Stimulated activated CD8-positive, alpha-beta memory T cell treated with anti-CD3 and anti-CD28 coated beads, Interleukin-2, amount 100 ng/mL, for 48 hours (primary cell): ENCODE measurements at places on chromosomes 3 and 15.

GRCh38 chr3:50147447-50147846 is 7.7 kb upstream of the SEMA3F start:
- DNase-seq, result no peak

DNA sequence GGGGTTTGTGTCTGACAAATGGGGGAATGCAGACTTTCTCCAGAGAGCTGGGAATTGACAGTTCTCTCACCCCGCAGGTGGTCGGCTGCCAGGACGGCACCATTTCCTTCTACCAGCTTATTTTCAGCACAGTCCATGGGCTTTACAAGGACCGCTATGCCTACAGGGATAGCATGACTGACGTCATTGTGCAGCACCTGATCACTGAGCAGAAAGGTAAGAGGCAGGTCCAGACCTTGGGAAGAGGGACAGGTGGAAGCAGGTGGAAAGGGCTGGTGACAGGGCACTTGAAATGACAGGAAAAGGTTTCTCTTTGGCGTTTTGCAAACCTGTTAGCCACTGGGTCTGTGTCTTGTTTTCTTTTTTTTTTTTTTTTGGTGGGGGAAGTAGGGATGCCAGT is 36.6 kb downstream of the IFT122 start:
- DNase-seq, result no peak

DNA sequence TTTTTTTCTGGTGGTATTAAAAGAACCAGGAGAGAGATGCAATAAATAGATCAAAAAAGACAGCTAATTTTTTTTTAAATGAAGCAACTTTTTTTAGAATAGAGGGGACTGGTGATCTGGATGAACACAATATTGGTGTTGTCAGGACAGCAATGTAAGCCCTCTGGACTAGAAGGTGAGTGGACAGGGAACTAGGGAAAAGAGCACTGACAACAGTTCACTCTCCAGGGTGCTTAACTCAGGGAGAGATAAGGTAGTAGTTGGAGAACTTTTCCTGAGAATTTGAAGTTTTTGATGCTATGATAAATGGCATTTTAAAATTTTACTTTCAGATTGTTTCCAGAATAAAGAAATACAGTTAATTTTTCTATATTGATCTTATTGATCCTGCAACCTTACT is 158.3 kb upstream of the STAC start:
- no peak for DNase-seq

DNA sequence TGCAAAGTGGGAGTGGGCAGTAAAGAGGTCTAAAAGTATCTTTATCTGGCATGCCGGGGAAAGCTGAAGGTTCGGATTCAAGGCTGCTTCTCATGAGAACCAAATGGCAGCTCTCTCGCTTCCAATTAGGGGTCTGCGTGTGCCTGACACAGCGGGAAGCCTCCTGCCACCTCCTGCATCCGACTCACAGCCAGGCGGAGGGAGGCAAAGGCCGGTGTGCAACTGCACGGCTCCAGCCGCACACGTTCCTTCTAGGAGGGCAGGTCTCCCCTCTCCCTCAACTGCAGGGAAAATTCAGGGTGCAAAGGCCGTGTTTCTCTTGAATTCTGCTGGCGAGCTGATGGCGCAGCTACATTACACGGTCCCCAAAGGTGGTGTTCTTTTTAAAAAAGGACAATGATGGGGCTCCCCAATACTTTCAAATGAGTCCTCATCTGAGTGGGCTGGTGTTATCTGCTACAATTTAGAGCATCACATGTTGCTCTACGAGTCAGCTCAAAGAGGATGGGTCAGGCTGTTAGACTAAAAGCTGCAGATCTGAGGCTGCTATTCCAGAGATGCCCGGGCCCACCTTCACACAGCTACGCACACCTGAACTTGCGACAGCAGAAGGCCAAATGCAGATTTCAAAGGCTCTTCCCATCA is 226.6 kb downstream of the ADAMTS17 start:
- no peak for DNase-seq

GRCh38 chr15:100393008-100393407 is 51.2 kb upstream of the ADAMTS17 start:
- no peak for DNase-seq

- DNase-seq, result no peak
Observed at GRCh38 chr3:187465503-187465902, 97.3 kb downstream of the RTP4 start.

GRCh38 chr3:187997490-187997889 is 156.5 kb upstream of the LPP start:
- DNase-seq, result no peak

- DNase-seq, result no peak
Observed at GRCh38 chr3:52240059-52240885, 1.3 kb upstream of the TWF2 start.

- no peak for DNase-seq
Observed at GRCh38 chr3:98434412-98434811, 28.6 kb upstream of the OR5K1 start.

- no peak for DNase-seq
Observed at GRCh38 chr3:27714146-27714526, 8.0 kb downstream of the EOMES start.

- DNase-seq, result no peak
Observed at GRCh38 chr15:38691965-38692788, 127.6 kb upstream of the RASGRP1 start.

DNA sequence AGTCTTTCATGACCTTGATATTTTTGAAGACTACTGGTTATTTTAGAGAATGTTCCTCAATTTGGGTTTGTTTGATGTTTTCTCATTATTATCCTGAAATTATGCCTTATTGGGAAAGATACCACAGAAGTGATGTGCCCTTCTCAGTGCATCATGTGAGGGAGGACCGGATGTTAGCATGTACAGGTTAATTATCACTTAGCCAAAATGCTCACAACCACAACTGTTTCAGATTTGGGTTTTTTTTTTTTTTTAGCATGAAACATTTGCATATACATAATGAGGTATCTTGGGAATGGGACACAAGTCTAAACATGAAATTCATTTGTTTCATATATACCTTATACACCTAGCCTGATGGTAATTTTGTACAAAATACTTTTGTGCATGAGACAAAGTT is 59.8 kb downstream of the PIK3R4 start:
- DNase-seq, result no peak

- DNase-seq, result peak; percentile 30
Observed at GRCh38 chr3:106534206-106534605, 665.4 kb upstream of the CBLB start.

GRCh38 chr3:48532271-48532976 is 24.2 kb downstream of the PFKFB4 start:
- no peak for DNase-seq

DNA sequence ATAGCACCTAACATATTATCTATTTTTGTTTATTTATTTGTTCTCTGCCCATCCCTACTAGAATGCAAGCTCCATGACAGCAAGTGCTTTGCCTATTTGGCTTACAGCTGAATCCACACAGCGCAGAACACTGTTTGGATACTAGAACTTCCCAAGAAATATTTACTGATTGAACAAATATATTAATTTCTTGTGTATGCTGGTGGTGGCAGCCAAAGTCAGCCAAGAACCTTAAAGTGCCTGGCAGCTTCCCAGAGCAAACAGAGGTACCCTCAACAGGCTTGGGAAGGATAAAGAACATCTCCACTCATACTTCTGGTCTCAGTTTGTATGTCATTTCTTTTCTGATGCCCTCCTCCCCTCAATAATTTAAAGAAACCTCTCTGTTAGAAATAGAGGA is 111.8 kb upstream of the SLC25A36 start:
- no peak for DNase-seq

- DNase-seq, result no peak
Observed at GRCh38 chr3:41092844-41093243, 106.5 kb upstream of the CTNNB1 start.

GRCh38 chr3:51379301-51379700 is 5.8 kb upstream of the MANF start:
- DNase-seq, result no peak
